ENCODE measurements at places on chromosomes 16 and 17.

DNA sequence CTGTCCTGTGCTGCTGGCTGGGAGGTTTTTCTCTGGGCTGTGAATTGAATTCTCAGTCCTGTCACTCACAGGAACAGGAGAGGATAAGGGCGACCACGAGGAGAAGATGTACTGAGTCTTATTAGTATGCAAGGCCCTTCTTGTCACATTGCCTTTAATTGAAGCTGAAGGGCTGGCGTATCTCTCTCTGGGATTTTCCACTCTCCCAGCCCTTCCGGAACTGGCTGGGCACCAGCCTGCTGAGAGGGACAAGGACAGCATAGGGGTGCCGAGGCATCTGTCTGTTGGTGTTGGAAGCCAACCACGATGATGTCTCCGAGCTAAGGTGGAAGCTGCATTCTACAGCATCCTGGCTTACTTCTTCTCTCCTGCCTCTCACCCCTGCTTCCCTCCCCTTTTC, 33.2 kb downstream of the GPRC5B start:
- no peak for DNase-seq

GRCh38 chr17:5282642-5283217, 646 bp downstream of the RABEP1 start:
- DNase-seq, result no peak

DNA sequence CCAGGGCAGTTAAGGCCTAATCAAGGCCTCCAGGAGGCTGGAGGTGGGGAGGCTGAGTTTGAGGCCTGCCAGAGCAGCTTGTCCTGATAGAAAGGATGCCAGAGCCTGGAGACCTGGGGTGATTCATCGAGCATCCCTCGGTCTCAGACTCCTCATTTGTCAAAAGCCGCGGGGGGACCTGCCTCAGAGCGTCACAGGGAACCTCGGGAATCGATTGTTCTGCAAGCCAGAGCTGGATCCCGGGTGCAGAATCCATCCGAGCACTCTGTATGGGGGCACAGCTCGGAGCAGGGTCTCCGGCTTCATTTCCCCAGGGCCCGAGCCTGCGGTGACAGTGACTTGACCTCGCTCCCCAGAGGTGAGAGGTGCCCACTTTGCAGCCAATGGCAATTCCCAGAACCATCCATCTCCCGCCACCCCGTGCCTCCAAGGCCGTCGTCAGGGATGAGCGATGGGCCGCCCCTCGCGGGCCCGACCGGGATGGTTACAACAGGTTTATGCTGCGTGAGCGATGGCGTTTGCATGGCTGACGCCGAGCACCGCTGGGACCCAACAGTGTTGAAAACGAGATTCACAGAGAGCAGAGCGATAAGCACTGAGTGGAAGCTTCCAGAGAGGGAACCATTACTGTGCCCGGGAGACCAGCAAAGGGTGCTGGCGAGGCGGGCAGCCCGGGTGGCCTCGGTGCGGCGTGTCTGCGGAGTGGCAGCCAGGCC, 117.1 kb upstream of the GSE1 start:
- no peak for DNase-seq

- no peak for DNase-seq
Measured at GRCh38 chr16:3369073-3369472, 13.4 kb downstream of the OR2C1 start.

- DNase-seq, result no peak
Measured at GRCh38 chr16:89973235-89973634, 24.7 kb downstream of the DEF8 start.

- no peak for DNase-seq
Measured at GRCh38 chr17:12421646-12422306, 243.9 kb upstream of the MYOCD start.

- no peak for DNase-seq
Measured at GRCh38 chr17:21209511-21210175, 4.3 kb downstream of the TMEM11 start.

- no peak for DNase-seq
Measured at GRCh38 chr17:67011527-67012175, 32.7 kb upstream of the CACNG1 start.

DNA sequence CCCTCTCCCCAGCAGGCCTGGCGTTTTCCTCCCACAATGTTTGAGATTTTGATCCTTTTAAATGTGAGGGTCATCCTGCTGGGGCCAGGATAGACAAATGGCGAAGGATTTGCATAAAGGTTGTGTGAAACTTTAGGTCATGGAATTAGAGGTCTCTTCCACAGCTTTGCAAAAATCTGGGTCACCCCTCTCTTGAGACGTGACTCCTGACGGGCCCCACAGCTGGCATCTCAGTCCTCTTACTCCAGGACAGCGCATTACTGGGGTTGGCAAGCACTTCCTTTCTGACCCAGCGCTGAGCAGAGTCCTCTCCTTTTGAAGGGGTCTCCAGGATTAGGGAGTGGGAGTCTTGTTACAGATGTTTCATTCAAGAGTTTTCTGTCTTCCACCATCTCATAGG, 7.4 kb downstream of the ZNF629 start:
- DNase-seq, result no peak

- DNase-seq, result no peak
Measured at GRCh38 chr17:81251709-81252301, 12.7 kb downstream of the NDUFAF8 start.

DNA sequence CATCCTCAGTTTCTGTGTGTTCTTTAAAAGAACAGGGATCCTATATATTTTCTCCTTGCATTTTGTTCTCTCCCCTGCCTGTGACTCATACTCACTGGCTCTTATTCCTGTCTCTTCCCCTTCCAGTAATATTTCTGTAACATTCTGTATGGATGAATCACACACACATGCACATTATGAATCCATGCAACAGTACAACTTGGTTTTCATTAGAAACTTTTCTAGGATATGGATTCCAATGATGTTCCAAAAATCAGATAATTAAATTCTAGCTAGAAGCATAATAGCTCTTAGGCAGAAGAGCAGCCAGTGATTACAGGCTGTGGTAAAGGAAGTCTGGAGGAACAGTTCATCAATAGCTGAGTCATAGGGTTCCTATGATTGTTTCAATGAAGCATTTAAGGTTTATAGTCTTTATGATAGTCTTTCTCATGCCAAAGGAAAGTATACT, 119.6 kb upstream of the PMFBP1 start:
- no peak for DNase-seq

- DNase-seq, result no peak
Measured at GRCh38 chr16:84460406-84461028, 43.9 kb downstream of the MEAK7 start.

GRCh38 chr16:88681084-88681680, 5.1 kb downstream of the SNAI3 start:
- no peak for DNase-seq

DNA sequence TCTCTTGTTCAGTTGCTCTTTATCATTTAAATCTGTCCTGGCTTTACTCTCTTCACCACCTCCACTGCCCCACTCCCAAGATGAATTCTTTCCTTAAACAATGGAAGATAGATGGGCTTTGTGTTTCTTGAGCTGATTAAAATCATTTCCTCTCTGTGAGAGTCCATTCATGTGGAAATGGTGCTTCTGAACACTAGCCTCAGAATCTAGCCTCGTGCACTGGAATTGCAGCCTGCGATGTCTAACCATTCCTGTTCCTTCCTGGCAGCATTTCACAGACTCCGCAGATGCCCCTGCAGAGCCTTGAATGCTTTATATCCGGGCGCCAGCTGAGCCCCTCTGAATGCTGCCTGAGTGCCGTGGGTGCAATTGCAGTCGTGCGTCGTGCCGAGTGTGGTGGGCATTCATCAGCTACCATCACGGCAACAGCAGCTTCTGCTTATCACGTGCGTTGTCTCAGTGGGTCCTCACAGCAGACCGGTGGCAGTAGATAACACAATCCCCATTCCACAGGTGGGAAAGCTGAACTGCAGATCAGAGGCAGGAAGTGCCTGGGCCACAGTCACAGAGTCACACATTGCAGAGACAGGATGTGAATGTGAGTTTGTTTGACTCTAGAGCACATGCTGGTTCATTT, 172.8 kb upstream of the WSCD1 start:
- DNase-seq, result no peak

GRCh38 chr16:59238246-59238645, 504.1 kb upstream of the GOT2 start:
- no peak for DNase-seq

DNA sequence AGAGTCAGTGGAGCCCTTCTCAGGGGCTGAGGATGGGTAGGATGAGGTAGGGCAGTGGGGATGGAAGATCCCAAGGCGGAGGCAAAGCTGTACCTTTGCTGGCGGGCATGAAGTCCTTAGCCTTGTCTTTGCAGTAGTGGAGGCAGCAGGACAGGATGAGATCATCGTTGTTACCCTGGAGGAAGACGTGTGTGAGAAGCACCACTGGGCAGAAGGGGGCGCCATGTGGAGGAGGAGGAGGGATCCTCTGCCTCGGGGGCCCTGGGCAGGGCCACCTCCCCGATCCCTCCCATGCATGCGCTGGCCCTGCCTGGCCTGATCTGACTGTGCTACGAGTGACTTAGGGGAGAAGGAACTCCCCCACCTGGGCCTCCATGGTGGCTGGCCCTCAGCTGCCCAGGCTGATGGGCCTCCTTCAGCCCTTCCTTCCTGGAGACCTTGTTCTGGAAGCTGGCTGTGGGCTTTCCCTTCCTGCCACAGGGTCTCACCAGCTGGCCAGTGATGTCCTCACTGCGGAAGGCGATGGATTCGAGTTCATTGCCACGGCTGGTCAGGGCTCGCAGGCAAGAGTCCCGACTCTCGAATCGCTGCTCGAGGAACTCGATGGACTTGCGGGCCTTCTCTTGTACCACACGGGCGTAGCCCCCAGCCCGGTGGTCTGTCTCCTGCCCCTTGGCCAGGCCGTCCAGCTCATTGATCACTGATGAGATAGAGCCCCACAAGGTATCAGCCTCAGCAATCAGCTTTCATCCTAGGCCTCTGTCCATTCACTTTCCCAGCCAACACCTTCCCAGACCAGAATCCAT, 10.3 kb downstream of the HIC1 start:
- DNase-seq, result no peak

GRCh38 chr16:74224828-74225612, 71.6 kb upstream of the PSMD7 start:
- DNase-seq, result no peak

DNA sequence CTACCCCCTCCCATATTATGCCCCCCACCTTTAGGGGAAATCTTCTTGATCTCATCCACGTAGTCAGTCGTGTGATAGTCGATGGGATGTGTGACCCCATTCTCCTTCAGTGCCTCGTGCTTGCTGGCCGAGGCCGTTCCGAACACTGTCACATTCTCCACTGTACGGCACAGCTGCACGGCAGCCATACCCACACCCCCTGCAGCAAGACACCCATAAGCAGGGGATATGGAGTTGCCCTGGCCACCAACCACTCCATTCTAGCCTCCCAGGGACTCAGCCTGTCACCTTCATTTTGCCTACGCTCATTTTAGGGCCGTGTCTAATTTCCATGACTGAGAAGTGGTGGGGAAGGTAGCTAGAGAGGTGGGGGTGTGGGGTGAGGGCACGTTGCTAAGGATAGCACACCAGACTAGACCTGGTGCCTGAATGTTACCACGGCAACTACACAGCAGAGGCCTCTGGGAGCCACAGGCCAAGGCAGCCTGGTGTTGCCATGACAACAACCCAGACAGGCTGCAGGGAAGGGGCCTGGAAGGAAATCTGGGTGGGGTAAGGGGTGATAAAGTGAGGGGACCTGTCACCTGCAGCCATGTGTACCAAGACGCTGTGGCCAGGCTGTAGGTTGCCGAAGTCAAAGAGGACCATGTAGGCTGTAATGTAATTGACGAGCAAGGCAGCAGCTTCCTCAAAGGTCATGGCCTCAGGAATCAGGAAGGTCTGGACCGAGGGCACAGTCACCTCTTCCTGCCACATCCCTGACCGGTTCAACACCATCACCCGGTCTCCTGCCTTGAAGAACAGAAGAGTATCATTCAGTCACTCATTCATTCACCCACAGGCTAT, 4.0 kb downstream of the VAT1 start:
- no peak for DNase-seq

DNA sequence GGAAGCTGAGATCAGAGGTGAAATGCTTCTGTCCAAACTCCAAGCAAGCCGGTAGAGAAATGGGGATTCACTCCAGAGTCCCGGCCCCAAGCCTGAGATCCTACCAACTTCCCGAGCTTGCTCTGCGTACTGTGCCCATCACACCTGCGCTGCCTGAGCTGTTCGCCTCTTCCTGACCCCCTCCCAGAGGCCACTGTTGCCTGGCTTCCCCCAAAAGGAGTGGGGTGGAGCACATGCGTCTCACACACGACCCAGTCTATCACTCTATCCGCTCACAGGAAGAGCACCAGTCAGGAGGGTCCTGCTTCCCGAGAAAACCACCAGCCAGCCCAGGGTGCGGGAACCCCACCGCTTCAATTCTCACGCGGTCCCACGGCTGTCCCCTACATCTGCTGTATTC, 13.5 kb upstream of the C16orf95 start:
- no peak for DNase-seq

GRCh38 chr17:6787081-6787693, 11.2 kb downstream of the FBXO39 start:
- DNase-seq, result no peak

GRCh38 chr17:77456951-77457548, 316.3 kb downstream of the SEC14L1 start:
- no peak for DNase-seq

Measured in thoracic aorta (tissue), 2 donors.